ENCODE measurements at places on chromosomes 6 and 20.

DNA sequence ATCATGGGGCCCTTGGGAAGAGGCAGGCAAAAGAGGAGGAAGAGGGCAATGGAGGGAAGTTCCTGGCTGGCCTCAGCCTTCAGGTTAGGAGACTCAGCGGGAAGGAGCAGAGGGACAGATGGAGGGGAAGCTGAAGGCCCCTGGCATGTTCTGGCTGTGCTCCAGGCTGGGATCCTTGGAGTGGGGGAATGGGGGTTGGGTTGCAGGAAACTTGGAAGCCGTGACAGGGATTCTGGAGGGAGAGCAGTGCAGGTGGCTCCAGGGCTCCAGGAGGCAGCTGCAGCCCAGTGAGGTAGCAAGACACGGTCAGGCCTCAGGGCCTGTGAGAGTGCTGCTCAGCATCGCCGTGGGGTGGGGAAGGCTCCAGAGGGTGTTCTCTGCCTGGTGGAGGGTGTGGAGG is 64.6 kb upstream of the SCP2D1 start:
- no peak for DNase-seq

- no peak for DNase-seq
These were observed 4.9 kb upstream of the DEK start for GRCh38 chr6:18269253-18269652.

DNA sequence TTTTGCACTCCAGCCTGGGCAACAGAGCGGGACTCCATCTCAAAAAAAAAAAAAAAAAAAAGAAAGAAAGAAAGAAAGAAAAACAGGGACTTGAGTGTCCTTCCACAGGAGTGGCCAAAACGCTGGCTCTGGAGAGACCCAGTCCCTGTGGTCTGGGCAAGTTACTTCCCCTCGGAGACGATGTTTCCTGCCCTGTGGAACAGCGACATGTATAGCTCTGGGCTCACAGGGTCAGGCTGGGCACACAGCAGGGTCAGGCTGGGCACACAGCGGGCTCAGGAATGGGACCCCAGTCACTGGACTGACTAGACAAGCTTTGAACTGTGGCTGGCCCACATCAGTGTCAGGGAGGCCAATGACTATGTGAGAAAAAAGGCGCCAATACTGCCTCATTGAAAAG is 110.7 kb downstream of the ASXL1 start:
- no peak for DNase-seq

DNA sequence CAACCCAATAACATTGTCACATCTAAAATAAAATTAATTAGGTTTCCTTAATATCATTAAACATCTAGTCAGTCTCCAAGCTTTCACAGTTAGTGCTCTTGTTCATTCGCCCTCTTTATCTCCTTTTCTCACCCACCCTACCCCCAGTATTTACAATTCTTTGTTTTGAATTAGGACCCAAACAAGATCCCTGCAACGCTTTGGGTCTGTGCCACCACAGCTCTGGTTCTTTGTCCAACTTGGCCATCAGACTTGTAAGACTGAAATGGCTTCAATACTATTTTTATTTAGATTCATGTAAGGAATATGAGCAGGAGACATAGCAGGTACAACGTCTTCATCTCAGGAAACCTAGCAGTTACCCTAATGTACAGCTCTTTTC is 276.5 kb downstream of the CDKAL1 start:
- DNase-seq = no peak

- DNase-seq = no peak
These were observed at the start of gene FOXC1 for GRCh38 chr6:1609648-1610496. TSS of gene FOXC1 (plus strand) at chr6:1609915. CDS start at chr6:1610446, 531 bp downstream.

GRCh38 chr6:44940367-44940766 is 387.8 kb upstream of the RUNX2 start:
- no peak for DNase-seq

DNA sequence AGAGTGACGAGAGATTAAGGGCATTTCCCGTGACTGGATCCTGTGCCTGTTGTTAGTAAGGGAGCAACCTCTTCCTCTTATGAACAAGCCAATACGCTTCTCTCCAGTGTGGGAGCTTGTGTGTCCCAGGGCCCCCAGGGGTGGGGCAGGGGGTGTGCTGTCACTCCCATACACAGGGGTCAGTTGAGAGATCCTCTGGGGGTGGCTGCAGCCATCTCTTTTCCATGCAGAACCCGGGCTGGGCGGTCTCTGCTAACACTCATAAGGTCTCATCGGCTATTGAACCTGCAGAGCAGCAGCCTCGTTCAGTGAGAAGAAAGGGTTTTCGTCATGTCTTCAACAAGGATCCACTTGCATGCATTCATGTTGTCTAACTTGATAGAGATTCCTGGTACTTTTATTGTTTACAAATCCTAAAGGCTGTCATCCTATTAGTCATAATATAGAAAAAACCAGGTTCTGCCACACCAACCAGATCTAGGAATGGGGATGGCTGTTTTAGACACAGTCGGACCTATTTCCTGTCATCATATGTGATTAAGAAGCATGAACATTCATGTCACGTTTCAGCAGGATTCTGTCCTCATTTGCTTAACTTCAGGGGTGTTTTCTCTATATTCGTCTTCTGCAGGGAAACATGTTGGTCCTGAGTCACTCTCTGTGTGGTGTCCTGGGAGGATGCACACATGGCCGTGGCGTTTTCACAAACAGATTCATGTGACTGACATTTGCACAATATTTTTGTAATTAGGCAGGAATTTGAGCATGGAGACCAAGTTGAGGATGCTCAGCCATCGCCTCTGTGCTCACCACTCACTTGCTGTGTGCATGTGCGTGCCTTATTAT is 13.3 kb upstream of the THBS2 start:
- DNase-seq = no peak

GRCh38 chr6:14038467-14039437 is 78.8 kb upstream of the CD83 start:
- peak; percentile 51 for DNase-seq

GRCh38 chr6:12001004-12001705 is 11.0 kb upstream of the HIVEP1 start:
- DNase-seq = no peak

DNA sequence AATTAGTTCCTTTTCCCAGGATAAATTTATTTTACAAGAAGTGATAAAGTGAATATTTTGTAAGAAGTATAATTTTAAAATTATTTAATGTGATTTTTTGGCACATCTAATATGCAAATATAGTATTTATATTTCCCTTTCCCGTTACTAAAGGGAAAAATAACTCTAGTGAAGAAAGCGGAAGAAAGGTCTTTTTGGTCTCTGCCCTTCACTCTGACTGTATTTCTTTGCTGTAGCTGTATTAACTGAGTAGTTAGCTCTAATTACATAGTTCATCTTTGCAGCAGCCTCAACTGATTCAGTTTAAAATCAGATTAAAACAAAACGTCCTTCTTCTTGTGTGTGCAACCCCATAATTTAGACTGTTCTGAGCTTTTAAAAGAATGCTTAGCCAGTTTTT is 57.4 kb upstream of the RNF144B start:
- no peak for DNase-seq

DNA sequence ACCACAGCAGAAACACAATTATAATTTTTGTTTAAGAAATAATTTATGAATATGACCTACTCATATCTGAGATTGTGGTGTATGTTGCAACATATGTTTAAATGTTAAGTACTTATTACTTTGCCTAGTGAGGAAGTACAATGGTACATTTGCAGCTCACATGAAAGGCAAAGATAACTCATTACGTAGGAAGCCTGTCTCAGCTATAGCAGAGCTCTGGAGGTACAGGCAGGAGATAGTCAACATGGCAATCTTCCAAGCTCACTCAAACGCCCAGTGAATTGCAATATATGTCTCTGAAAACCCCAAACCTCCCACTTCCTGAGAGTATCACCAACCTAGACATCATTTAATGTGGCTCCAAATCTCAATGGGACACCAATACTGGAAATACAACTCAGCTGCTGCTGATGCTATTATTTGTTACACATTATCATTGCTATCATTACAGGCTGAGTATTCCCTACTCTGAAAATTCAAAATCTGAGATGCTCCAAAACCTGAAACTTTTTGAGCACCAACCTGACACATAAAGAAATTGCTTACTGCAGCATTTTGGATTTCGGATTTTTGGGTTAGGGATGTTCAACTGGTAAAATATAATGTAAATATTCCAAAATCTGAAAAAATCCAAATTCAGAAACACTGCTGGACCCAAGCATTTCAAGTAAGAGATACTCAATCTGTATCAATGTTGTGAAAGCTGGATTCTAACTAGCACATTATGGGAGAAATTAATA is 25.1 kb upstream of the GSTA4 start:
- no peak for DNase-seq

GRCh38 chr20:4875578-4876067 is 125.7 kb downstream of the SLC23A2 start:
- DNase-seq = peak; percentile 91

GRCh38 chr20:35135867-35136586 is 11.1 kb downstream of the EDEM2 start:
- no peak for DNase-seq

GRCh38 chr6:154284313-154284853 is 72.2 kb downstream of the IPCEF1 start:
- DNase-seq = no peak

GRCh38 chr6:28543651-28544610 is 18.2 kb downstream of the GPX5 start:
- DNase-seq = no peak

- no peak for DNase-seq
These were observed 97.7 kb downstream of the KCNB1 start for GRCh38 chr20:49384437-49385434.

GRCh38 chr6:125273965-125274364 is 27.8 kb downstream of the HDDC2 start:
- no peak for DNase-seq

- no peak for DNase-seq
These were observed 294.5 kb downstream of the CD83 start for GRCh38 chr6:14412026-14412425.

DNA sequence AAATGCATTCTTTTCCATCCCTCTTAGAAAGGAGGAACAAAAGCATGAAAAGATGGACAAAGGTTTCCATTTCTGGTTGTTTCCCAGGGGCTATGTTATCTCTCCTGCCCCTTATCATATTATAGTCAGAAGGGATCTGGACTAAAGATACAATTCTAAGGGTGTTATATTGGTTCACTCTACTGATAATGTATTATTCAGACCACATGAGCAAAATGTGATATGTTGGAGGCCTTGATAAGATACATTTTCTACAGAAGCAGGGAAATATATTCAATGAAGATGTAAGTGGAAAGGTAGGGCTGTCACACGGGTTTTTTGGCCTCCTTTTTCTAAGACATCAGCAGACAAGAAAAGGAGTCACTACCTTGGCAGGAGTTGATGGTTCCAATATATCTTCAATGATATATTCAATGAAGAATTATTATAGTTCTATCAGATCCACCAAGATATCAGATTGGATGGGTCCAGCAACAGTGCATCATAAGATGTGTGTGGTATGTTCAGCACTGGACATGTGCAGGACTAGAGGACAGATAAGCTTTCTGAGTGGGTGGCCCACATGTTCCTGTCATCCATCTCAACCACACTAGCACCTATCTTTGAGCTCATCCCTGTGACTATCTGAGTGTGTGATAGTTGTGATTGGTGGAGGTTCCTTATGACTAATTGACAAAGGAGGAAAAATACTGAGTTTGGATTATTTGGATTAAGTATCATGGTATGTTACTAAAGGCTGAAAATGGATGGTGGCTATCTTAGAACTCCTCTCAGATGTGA is 5.7 kb upstream of the ZKSCAN3 start:
- DNase-seq = no peak

GRCh38 chr6:16200321-16200883 is 38.0 kb upstream of the GMPR start:
- no peak for DNase-seq

- DNase-seq = no peak
These were observed 703.2 kb downstream of the HDGFL1 start for GRCh38 chr6:23272536-23272935.

DNA sequence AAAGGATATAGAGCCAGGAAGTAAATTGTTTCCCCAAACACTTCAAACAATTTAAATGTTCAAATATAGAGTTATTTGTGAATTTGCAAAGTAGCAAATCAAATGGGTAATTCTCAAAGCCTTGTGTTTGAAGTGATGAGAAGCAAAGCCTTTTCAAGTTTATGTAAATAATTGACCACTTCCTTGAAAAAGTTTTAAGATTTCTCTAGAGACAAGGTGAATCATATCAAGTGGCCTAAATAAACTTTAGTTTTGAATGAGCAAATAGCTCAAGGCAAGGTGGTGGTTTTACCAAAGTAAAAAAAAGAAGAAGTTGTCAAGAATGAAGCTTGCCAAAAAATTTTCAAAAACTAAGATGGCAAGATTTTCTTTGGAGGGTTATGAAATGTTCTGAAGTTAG is 42.6 kb upstream of the IFNGR1 start:
- no peak for DNase-seq

DNA sequence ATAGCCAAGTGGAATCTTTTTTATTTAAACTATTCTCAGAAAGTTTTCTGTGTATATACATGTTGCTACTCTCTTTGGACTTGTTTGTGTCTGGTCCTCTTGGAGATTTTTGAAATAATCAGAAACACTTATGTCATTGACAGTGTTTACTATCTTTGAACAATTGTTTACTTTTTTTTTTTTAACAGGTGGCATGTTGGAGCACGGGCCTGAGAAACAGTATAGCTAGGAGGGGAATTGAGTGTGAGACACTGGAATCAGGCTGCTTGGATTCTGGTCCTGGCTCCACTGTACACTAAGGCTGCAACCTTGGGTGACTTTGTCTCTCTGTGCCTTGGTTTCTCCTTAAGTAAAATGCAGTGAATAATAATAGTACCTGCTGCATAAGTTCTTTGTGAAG is 279.6 kb downstream of the PRL start:
- DNase-seq = no peak

DNA sequence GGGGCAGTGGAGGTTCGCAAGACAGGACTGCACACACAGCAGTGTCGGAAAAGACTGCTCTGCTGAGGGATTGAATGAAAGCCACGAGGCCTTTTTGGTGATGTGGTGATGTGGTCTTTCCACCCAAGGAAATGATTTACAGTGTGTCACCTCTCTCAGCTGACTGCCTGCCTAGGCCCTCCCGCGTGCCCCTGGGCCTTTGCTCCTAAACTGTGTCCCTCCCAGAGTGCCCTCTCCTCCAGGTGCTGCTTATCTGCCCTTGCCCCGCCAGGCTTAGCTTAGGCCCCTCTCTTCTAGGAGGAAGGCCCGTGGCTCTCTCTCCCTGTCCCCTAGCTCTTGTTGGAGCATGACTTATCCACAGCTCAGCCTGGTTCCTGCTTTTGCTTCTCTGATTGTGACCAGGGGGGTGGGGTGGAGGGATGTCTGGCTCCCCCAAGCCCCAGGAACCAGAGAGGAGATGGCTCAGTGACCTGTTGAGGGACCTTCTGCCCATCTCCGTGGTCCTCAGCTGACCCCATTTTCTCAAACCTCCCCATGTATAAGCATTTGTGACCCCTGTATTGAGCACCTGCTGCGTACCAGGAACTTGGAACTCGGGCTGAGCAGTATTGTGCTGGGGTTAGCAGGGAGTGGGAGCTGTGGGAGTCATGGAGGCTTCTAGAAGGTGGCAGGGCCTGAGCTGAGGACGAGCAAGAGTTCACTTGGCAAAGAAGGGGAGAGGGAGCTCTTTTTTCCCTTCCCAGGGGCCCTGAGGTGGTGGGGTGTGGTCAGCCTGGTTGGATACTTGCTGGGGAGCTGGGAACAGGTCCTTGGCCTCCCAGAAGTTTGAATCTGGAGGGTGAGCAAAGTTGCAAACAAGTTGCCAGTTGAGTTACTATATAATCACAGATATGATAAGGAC is 2.2 kb downstream of the SRC start:
- DNase-seq = no peak

- DNase-seq = no peak
These were observed 11.0 kb downstream of the UQCC2 start for GRCh38 chr6:33700391-33701050.

GRCh38 chr20:50967586-50967985 is 9.0 kb downstream of the MOCS3 start:
- no peak for DNase-seq

Measured in NCI-H1417 treated with DMSO at 0.1 percent for 48 hours (cell line).